Activated CD4-positive, CD25-positive, alpha-beta regulatory T cell treated with anti-CD3 and anti-CD28 coated beads, Interleukin-2, amount 50 U/mL, for 72 hours (primary cell): ENCODE measurements at places on chromosomes 16 and 17.
A peak's percentile ranks its signal among the peaks of the same experiment; 100 is the strongest.

- no peak for DNase-seq
These were observed 1.6 kb downstream of the GALNS start for GRCh38 chr16:88855176-88855575.

GRCh38 chr16:80580109-80580832 is 39.5 kb downstream of the DYNLRB2 start:
- peak; percentile 59 for DNase-seq

- no peak for DNase-seq
These were observed 49.0 kb upstream of the METRNL start for GRCh38 chr17:83030432-83030831.

DNA sequence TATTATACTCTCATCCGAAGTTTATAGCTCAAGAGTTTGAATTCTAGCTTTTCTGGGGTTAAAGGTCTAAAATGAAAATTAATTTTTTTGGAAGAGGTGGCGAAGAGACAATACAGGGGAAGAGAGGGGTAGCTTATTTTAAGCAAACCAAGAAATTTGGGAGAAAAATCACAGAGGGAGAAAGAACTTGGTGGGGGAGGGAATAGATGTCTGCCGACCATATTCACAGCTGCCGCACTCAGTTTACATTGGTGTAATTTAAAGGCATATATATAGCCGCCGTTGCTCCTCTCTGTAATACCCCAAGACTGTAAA is 6.5 kb upstream of the ZFHX3 start:
- DNase-seq = no peak

GRCh38 chr16:31009894-31010584 is 399 bp downstream of the STX1B start:
- DNase-seq = no peak

GRCh38 chr17:46191322-46192188 is 1.7 kb downstream of the KANSL1 start:
- DNase-seq = no peak

GRCh38 chr16:82421851-82422250 is 204.9 kb upstream of the CDH13 start:
- no peak for DNase-seq

DNA sequence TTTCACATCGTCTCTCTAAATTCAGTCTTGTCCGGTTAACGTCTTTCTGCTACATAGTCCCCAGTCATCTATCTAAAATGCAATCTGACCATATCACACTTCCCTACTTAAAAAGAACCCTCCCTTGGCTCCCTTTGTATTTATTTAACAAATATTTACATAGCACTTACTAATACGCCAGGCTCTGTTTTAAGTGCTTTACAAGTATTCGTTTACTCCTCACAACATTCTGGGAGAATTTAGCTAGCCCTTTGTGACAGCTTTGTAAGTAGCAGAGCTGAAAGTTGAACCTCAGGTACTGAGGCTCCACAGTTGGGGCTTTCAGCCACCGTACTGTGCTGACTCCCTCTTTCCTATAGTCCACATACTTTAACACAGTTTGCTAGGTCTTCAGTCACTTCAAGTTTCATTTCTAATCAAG is 9.2 kb downstream of the PAFAH1B1 start:
- no peak for DNase-seq

DNA sequence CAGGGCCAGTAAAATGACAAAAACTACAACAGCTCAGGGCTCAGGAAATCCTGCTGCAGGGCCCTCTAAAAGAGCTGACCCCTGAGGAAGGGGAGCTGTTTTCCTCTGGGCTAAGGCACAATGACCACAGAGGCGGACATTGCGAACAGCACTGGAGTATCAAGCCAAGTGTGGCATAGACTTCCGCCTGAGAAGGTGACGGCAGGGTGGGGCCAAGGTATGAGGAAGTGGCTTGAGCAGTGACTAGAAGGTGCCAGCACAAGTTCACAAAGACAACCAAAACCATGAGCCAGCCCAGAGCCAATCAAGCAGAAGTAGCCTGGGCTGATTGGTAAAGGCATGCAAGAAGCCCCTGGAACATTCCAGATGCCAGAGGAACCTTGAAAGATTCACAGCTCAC is 13.9 kb downstream of the ERN2 start:
- no peak for DNase-seq

- no peak for DNase-seq
These were observed 4.1 kb downstream of the MAP2K3 start for GRCh38 chr17:21288571-21289017.

- no peak for DNase-seq
These were observed 274.3 kb upstream of the XYLT1 start for GRCh38 chr16:17744921-17745572.

GRCh38 chr16:2026461-2027023 is at the start of gene NHERF2:
TSS of gene NHERF2 (plus strand) at chr16:2026902. CDS start at chr16:2027006, 104 bp downstream.
- DNase-seq = no peak

- DNase-seq = no peak
These were observed 4.6 kb downstream of the TEN1 start for GRCh38 chr17:75983501-75984181.

GRCh38 chr16:31350275-31351005 is 4.5 kb upstream of the ITGAX start:
- DNase-seq = peak; percentile 24

DNA sequence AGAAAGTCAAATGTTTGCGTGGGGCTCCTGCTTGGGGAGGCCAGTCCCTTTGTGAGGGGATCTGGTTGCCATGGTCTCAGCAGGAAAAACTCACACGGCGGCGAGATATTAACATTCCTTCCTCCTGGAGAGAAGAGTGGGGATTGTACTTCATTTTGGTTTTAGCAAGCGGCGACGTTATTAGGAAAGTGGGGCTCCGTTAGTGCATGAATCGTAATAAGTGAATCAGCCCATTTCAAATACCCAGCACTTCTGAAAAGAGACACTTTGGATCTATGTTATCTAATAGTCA is 41.6 kb upstream of the METRNL start:
- DNase-seq = no peak

DNA sequence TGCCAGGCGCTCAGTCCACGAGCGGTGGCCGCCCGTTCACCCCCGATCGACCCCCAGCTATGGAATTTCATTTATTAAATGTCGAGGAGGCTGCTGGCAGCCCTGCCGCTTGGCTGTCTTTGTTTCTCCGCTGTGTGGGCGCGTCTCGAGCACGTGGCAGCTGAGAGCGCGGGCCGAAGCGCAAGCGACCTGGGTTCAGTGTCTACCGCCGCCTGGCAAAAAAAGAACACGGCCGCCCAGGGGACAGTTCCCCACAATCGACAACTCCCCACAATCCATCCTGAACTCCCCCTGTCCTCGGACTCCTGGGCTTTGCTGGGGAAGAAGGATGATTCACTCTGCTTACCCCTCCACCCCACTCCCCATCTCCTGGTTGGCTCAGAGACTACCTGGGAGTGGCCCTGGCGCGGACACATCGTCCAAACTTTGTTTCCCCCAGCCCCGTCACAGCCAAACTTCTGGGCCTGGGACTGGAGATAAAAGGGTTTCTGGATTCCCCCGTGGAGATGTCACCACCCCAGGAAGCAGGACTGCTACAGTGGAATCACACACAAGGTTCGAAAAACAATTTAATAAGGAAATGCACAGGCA is 1.7 kb upstream of the ANKRD13B start:
- DNase-seq = no peak

DNA sequence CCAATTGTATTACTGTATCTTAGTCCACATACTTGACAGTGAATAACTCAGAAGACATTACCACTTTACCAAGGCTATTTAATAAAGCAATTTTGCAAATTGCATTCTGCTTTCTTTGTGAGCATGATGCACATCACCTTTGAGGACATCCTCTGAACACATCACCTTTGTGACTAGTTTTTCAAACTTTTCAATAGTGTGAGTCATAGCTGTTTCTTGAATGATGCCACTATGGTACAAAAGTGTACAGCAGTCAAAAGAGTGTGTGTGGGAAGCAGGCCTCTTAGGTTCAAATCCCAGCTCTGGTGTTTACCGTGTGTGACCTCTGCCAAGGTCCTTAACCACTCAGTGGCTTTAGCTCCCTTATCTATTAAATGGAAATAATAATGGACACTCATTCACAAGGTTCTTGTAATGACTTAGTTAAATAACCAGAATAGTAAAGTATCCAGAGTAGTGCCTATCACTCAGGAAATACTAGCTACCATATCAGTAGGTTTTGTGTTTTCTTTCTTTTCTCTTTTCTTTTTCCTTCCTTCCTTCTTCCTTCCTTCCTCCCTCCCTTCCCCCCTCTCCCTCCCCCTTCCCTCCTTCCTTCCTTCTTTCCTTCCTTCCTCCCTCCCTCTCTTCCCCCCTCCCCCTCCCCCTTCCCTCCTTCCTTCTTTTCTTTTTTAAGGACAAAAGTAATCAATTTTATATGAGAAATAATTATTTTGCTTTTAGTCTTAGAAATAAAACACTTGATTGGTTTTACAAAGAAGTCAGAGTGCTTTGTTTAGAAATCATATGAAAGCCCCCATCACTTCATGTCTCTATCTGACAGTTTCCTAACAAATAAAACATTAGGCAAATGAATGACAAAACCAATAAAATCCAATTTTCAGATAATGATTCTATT is 178.9 kb downstream of the MYO1D start:
- no peak for DNase-seq

GRCh38 chr17:10474536-10474935 is 5.2 kb upstream of the MYH4 start:
- no peak for DNase-seq

GRCh38 chr16:72840631-72841381 is 207.1 kb downstream of the ZFHX3 start:
- DNase-seq = no peak

GRCh38 chr17:14605267-14605599 is 304.4 kb downstream of the HS3ST3B1 start:
- no peak for DNase-seq
